Hair follicle dermal papilla cell (primary cell): ENCODE measurements at places on chromosomes 5 and 9. TPM values are rescaled to one million over a fixed set of nuclear protein-coding genes. Genes with fewer than 3 reads are reported as not detected.

SLIT3 gene
- 111 and 112 TPM in 2 replicates for total RNA-seq

HTR4 gene
- total RNA-seq, result not detected in 2 replicates

TTC16 gene
- not detected in 2 replicates for total RNA-seq

SPINK4 gene
- not detected in 2 replicates for total RNA-seq

SEMA6A gene
- total RNA-seq, result 1.1 and 1.5 TPM in 2 replicates

DOLPP1 gene
- 10.1 and 11.3 TPM in 2 replicates for total RNA-seq

IFNK gene
- total RNA-seq, result not detected in 2 replicates

SLCO6A1 gene
- total RNA-seq, result not detected in 2 replicates

PRXL2C gene
- total RNA-seq, result 65.9 and 79.4 TPM in 2 replicates

PPP2R2B gene
- under 0.01 TPM in 1 of 2 replicates, not detected in the other for total RNA-seq

BRIX1 gene
- 23.4 and 24.5 TPM in 2 replicates for total RNA-seq

ENTPD2 gene
- total RNA-seq, result not detected in 2 replicates

PCDHB14 gene
- 0.61 and 1.3 TPM in 2 replicates for total RNA-seq

C5 gene
- total RNA-seq, result 2.4 and 3.7 TPM in 2 replicates

RIOK2 gene
- total RNA-seq, result 21.7 and 22.0 TPM in 2 replicates

PDGFRB gene
- 497 and 543 TPM in 2 replicates for total RNA-seq

CETN3 gene
- 6.5 and 7.0 TPM in 2 replicates for total RNA-seq

CATSPER3 gene
- total RNA-seq, result not detected in 2 replicates

PCDHGA4 gene
- total RNA-seq, result 7.8 and 8.9 TPM in 2 replicates

LRRC70 gene
- total RNA-seq, result 1.2 and 1.5 TPM in 2 replicates

IL7R gene
- total RNA-seq, result 12.0 and 13.2 TPM in 2 replicates

TAS2R1 gene
- not detected in 2 replicates for total RNA-seq

PCDHGA7 gene
- 7.2 and 7.5 TPM in 2 replicates for total RNA-seq

ANKRD20A1 gene
- total RNA-seq, result not detected in 2 replicates

BHMT2 gene
- 12.4 and 17.5 TPM in 2 replicates for total RNA-seq

TIMD4 gene
- total RNA-seq, result not detected in 2 replicates

ESM1 gene
- total RNA-seq, result 0.16 and 0.73 TPM in 2 replicates

ARL10 gene
- 14.9 and 18.5 TPM in 2 replicates for total RNA-seq

FOXD4L3 gene
- 0.49 TPM in 1 of 2 replicates, not detected in the other for total RNA-seq

EXD3 gene
- 8.1 and 13.5 TPM in 2 replicates for total RNA-seq

PCDH1 gene
- total RNA-seq, result 1.2 and 1.5 TPM in 2 replicates

PRLR gene
- total RNA-seq, result 0.49 and 3.2 TPM in 2 replicates

PGM5 gene
- total RNA-seq, result 0.85 and 4.9 TPM in 2 replicates

NOXA1 gene
- 0.49 and 0.65 TPM in 2 replicates for total RNA-seq

GRXCR2 gene
- not detected in 2 replicates for total RNA-seq

MAPKAP1 gene
- total RNA-seq, result 102 and 107 TPM in 2 replicates

GALNT12 gene
- 0.61 and 1.3 TPM in 2 replicates for total RNA-seq
